ENCODE measurements at places on chromosomes 1 and 21. TPM values are rescaled to one million over a fixed set of nuclear protein-coding genes. Genes with fewer than 3 reads are reported as not detected.

The FMOD gene
- total RNA-seq: 0.66 TPM

The NEGR1 gene
- 0.38 TPM for total RNA-seq

The POU2F1 gene
- total RNA-seq: 2.5 TPM

The COL9A2 gene
- total RNA-seq: 0.39 TPM

The CD1C gene
- not detected for total RNA-seq

The RYR2 gene
- total RNA-seq: not detected

The TNFSF4 gene
- 0.16 TPM for total RNA-seq

The IL24 gene
- total RNA-seq: 3.5 TPM

The LCE2C gene
- total RNA-seq: not detected

The RXFP4 gene
- not detected for total RNA-seq

The PGLYRP3 gene
- not detected for total RNA-seq

The OR2L8 gene
- not detected for total RNA-seq

The SAMSN1 gene
- total RNA-seq: not detected

The ANGEL2 gene
- 42.3 TPM for total RNA-seq

The PCBP3 gene
- 29.4 TPM for total RNA-seq

The CYP4Z1 gene
- total RNA-seq: not detected

The FCGR2B gene
- not detected for total RNA-seq

The AJAP1 gene
- total RNA-seq: not detected

The LGR6 gene
- total RNA-seq: not detected

The B3GALT5 gene
- 0.76 TPM for total RNA-seq

The SLC9C2 gene
- not detected for total RNA-seq

The RGS8 gene
- total RNA-seq: not detected

The GNAT2 gene
- 0.16 TPM for total RNA-seq

The RAB29 gene
- total RNA-seq: 25.6 TPM

The UMODL1 gene
- total RNA-seq: 0.22 TPM

The ANGPTL1 gene
- total RNA-seq: 0.13 TPM

The CITED4 gene
- total RNA-seq: 1.2 TPM

The OXCT2 gene
- total RNA-seq: 0.44 TPM

The FCRL1 gene
- total RNA-seq: not detected

The MROH9 gene
- total RNA-seq: not detected

The SERTAD4 gene
- 4.8 TPM for total RNA-seq

The KISS1 gene
- 190 TPM for total RNA-seq

The MANEAL gene
- total RNA-seq: not detected

The PRDM16 gene
- 0.05 TPM for total RNA-seq

The DEDD gene
- total RNA-seq: 26.3 TPM

The TBX19 gene
- total RNA-seq: 0.47 TPM

The CENPF gene
- 182 TPM for total RNA-seq

The CYP4A22 gene
- total RNA-seq: not detected

The SLAMF9 gene
- not detected for total RNA-seq

The FAM177B gene
- total RNA-seq: not detected

The ATP5PO gene
- total RNA-seq: 326 TPM

The ITSN1 gene
- 53.2 TPM for total RNA-seq

The FAM151A gene
- total RNA-seq: not detected

The IGSF3 gene
- 5.8 TPM for total RNA-seq

The MATN1 gene
- 0.26 TPM for total RNA-seq

The KRTAP13-1 gene
- not detected for total RNA-seq

The PYHIN1 gene
- total RNA-seq: not detected

The LCE3E gene
- not detected for total RNA-seq

The KMO gene
- total RNA-seq: 0.08 TPM

The SPATA45 gene
- total RNA-seq: not detected

The DCDC2B gene
- not detected for total RNA-seq

The AMY2B gene
- total RNA-seq: 0.42 TPM

The SERPINC1 gene
- total RNA-seq: 0.34 TPM

The SLC44A3 gene
- total RNA-seq: 3.8 TPM

The LHX8 gene
- total RNA-seq: 20.5 TPM

The OR10J4 gene
- total RNA-seq: not detected

Measured in SJSA1 (cell line).